Epithelial cell of esophagus (primary cell): ENCODE measurements at places on chromosomes 1 and 21.
A peak's percentile ranks its signal among the peaks of the same experiment; 100 is the strongest.

- peak; percentile 55 for DNase-seq
Measured at GRCh38 chr1:1200876-1201810, 5.2 kb downstream of the TNFRSF18 start.

DNA sequence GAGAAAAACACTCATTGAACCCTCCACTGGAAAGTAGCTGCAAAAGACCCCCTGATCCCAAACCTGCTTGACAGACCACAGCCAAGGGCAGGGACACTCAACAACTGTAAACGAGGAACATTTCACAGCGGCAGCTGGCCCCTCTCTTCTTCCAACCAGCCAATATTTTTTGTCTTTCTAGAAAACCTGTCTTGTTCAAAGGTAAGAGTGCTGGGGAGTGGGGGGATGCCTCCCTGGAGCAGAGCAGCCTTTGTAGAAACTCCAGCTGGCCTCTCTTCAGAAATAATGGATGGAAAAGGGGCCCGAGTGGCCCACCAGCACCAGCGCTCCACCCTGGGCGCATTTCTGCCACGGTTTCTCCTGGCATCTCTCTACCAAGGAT is 384.0 kb downstream of the RRAGC start:
- DNase-seq, result no peak

GRCh38 chr1:18668750-18669404 is 38.2 kb downstream of the PAX7 start:
- DNase-seq, result peak; percentile 99

DNA sequence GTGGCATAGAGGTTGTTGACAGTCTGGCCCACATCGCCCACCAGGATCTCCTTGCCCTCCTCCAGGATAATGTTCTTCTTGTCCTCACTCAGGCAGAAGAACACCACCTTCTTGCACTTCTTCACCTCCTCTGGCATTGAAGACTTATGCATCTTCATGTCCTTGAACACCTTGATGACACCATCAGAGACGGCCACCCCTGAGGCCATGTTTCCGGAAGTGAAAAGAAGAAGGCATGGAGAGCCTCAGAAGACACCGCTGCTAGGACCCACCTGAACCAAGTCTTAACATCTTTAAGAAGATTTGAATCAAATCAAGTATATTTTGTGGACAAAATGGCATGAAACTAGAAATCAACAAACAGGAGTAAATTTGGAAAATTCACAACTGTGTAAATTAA is 56.2 kb downstream of the C1orf185 start:
- no peak for DNase-seq

- no peak for DNase-seq
Measured at GRCh38 chr21:15139898-15140297, 75.1 kb upstream of the NRIP1 start.

- no peak for DNase-seq
Measured at GRCh38 chr1:154695985-154696384, 88.0 kb upstream of the ADAR start.
